ENCODE measurements at places on chromosomes 2 and 18.

GRCh38 chr2:68302281-68302875, 17.4 kb downstream of the CNRIP1 start:
- DNase-seq, result no peak

DNA sequence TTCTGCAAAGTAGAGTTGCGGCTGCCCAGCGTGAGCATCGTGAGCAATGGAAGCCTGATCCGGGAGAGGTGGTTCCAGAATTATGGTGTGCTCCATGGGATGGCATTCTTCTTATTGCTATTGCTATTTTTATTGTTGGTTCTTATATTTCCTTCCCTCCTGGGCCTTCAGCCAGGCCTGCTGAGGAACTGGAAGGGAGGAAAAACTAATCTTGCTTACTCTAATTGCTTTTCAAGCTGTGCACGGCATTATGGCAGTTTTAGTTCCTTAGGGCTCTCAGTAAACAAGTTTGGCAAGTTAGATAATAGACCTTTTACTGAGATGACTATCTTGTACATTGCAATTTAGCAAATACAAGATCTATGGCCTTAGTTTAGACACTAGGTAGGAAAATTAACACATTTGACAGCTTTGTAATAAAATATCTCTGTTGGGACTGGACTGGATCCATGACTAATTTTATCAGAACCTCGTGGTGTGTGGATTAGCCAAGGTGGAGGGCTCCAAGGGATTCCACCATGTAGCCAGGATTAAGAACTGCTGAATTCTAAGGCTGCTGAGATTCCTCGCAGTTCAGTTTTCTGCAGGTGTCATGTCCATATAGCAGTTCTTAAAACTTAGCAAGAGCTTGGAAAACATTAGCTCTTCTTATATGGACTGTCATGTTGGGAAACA, 6.0 kb downstream of the RSAD2 start:
- DNase-seq, result no peak

DNA sequence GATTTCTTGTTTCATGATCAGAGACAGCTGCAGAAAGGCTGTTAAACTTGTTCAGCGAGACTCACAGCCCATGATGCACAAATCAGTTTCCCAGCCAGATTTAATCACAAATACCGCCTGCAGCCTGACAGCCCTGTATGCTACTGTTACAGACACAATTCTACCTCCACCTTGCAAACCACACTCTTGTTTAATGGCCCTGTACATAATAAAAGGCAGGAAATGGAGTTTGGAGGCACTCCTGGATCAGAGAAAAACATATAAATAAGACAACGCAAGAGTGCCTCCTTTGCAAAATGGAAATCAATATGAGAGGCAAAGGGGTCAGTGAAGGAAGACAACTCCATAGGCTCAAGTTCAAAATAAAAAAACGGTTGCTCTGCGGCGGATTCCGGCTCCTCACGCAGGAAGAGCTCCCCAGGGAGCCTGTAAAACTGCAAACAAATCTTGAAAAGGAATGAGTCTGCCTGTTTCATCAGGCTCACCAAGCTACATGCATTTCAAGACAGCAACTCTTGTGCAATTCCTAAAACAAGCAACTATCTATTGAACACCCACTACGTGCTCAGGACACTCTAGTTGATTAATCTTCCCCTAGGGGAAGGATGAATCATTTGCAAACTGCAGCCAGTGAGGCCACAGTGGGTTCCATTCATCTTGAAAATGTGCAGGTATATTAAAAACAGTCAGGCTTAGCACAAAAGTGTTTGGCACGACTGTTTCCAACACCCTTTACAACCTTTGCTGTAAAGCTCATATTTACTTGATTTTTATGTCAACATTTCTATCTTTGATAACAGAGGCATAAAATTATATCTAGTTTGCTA, 37.5 kb downstream of the TBC1D8 start:
- DNase-seq, result no peak

DNA sequence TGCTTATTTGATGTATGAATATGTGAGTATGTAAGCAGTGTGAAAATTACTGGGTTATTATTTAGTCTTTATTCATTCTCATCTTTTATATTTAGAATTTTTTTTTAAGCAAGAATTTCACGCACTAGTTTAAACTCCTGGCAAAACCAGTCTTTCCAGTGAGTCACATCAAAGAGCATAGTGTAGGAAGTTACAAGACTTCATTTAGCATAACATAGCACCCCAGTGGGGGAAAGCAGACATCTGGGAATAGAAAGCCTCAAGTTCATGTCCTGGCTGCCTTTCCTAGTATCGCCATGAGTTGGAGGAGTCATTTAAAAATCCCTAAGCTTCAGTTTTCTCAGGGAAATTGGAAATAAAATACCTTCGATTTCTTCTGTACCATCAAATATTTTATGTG, 408.3 kb downstream of the NUP35 start:
- DNase-seq, result no peak

DNA sequence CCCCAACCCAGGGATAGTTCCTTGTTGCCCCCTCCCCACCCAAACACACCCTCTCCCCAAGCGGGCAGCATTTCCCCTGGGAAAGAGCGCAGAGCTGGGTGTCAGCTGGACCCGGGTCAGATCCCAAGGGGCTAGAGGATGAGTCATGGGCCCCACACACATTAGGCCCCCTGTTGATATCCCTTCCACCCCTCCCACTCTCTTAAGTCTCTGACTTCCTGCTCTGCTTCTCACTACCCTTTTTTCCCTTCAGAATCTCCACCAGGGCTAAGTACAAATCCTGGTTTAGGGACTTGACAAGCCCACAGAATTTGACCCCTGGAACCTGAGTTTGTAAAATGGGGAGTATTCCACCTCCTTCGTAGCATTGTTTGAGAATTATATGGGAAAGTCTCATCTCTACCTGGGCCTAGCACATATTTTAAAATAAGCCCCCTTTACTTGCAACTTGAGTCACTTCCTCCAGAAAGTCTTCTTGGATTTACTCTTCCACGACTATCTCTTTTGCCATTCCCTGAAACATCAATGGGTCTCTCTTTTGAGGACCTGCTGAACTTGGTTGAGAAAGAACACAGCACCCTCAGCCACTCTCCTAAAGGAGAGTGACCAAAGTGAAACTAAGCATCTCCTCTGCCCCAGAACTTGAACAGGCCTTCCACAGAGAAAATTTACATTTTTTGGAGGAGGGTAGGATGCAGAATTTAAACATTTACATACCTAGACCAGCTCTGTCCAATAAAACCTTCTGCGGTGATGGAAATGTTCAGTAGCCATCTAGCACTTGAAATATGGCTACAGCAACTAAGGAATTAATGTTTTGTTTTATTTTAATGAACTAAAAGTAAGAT, 4.7 kb downstream of the RTKN start:
- no peak for DNase-seq

DNA sequence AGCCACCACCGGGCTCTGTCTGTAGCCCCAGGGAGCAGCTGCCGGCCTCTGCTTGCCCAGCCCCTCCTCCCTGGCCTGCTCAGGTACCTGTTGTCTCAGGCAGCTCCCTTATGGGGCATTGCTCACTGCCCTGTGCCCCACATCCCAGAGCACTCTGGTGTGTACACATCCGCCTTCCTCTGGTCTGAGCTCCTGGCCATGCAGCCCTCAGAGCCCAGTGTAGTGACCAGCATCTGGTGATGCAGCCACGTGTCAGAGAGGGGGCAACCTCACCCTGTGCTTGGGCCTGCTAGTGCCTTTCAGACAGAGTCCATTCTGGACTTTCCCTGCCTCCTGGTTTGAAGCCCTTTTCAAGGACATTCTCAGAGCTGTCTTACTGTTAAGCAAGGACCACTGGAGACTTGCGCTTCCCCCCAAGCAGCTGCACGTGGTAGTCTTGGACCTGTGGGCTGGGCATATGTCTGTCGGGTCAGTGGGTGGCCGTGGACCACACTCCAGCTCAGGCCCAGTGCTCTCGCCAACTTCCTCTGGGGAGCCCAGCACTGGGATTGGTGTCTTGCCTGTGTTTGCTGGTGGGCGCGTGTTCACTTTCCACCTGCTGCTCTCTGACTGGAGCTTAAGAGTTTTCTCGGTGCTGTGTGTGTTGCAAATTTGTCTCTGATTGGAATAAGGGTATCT, 30.7 kb downstream of the DGKD start:
- DNase-seq, result no peak

DNA sequence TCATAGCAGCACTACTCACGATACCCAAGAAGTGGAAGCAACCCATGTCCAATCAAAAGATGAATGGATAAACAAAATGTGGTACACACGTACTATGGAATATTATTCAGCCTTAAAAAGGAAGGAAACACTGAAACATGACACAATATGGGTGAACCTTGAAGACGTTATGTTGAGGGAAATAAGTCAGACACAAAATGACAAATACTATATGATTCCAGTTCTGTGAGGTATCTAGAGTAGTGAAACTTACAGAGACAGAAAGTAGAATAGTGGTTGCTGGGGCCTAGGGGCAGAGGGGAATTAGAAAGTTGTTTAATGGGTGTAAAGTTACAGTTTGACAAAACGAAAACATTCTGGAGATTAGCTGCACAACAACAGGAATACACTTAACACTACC, 24.7 kb downstream of the TLK1 start:
- DNase-seq, result no peak

- DNase-seq, result no peak
Measured at GRCh38 chr18:79467126-79467525, 71.4 kb downstream of the NFATC1 start.

GRCh38 chr18:9354256-9354655, 19.7 kb downstream of the TWSG1 start:
- no peak for DNase-seq

DNA sequence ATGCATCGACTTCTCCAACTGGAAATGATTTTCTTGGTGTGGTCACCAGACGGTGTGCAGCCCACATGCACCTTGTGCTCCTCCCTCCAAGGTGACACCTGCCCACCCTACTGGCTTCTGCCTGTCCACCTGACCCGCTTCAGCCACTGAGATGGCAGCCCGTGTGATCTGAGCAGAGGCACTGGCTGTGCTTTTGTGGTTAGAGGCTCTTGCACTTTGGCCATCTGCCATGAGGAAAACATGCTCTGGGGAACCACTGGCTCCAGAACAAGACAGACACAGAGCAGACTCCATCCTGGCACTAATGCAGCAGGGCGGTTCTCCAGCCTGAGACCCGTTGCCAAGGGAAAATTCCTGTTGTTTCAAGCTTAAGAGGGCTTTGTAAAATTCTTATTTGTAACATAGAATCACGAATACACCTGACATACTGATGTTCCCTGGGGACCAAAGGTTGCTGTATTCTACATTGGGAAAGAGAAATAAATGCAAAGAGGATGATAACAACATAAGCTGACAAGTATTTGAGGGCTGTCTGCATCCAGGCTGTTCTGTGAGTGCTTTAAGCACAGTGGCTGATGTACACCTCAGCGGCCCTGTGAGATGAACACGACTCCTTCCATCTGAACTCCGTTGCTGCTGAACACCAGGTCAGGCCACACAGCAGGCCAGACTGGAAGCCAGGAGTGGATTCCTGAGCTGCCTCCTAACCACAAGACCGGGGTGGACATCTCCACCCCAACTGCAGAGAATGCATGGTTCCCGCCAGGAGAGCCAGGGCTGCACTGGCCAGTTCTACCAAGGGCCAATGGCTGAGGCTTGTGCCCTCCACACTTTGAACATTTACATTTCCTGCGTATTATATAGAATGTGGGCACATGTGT, 820.4 kb downstream of the GALR1 start:
- DNase-seq, result no peak

GRCh38 chr2:134906726-134907125, 11.9 kb upstream of the CCNT2 start:
- no peak for DNase-seq

- no peak for DNase-seq
Measured at GRCh38 chr18:63145166-63145850, 174.3 kb downstream of the BCL2 start.

DNA sequence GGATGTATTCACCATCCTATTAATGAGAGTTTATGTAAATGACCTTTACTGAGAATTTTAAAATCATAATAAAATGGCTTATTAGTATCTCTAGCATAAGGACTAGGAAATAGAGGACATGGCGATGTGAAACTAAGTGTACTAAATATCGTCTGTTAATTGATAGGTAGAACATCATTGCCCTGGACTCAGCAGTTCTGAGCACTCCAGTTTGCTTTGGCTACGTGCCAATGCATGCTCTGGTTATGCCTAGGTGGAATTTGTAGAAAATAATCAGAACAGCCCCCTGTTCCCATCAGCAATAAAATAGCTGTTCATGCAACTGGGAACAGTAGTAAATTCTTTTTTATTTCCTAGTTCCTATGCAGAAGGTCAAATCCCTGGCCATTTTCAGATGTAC, 247.8 kb downstream of the DOK6 start:
- DNase-seq, result no peak

GRCh38 chr2:188415754-188416083, 124.0 kb downstream of the GULP1 start:
- peak; percentile 57 for DNase-seq

DNA sequence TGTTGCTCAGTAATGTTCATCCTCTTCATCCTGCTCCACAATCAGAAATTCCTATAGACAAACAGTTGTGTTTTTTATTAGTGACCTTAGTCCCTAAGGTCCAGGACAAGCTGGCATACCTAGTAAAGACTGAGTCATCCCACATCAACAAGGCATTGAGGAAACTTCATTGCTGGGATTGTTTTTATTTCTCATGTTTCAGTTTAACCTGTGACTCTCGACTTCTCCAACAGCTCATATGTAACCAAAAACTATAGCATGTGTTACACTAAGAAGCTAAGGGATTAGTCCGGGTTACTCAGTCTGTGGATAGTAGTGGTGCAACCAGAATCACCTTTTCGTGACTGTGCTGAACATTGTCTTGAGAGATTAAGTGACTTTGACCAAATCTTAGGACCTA, 292.1 kb downstream of the RDH14 start:
- DNase-seq, result peak; percentile 40

GRCh38 chr18:24913507-24914170, 438.3 kb downstream of the ZNF521 start:
- DNase-seq, result no peak

- DNase-seq, result no peak
Measured at GRCh38 chr2:234378440-234378839, 118.4 kb downstream of the ARL4C start.

- DNase-seq, result no peak
Measured at GRCh38 chr2:158024288-158024898, 77.3 kb upstream of the UPP2 start.

DNA sequence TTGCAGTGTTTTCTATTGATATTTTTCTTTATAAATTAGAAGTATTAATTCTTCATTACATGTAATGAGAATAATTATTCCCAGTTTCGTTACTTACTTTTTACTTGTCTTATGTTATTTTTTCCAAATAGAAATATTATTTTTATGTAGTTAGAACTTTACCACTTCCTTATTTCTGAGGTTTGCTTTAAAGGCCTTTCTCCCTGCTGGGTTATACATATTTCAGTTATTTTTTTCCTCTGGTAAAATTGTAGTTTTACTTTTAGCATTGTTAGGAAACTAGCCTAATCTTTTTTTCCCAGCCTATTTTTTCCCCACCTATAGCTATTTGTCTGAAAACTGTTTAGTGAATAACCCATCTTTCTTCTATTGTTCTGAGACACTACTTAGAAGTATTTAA, 17.1 kb downstream of the RNF144A start:
- DNase-seq, result no peak

Measured in RCC 7860 (cell line).